ENCODE measurements at places on chromosomes 7 and 10.

GRCh38 chr10:76430061-76430645 is 998.7 kb downstream of the LRMDA start:
- no peak for DNase-seq

DNA sequence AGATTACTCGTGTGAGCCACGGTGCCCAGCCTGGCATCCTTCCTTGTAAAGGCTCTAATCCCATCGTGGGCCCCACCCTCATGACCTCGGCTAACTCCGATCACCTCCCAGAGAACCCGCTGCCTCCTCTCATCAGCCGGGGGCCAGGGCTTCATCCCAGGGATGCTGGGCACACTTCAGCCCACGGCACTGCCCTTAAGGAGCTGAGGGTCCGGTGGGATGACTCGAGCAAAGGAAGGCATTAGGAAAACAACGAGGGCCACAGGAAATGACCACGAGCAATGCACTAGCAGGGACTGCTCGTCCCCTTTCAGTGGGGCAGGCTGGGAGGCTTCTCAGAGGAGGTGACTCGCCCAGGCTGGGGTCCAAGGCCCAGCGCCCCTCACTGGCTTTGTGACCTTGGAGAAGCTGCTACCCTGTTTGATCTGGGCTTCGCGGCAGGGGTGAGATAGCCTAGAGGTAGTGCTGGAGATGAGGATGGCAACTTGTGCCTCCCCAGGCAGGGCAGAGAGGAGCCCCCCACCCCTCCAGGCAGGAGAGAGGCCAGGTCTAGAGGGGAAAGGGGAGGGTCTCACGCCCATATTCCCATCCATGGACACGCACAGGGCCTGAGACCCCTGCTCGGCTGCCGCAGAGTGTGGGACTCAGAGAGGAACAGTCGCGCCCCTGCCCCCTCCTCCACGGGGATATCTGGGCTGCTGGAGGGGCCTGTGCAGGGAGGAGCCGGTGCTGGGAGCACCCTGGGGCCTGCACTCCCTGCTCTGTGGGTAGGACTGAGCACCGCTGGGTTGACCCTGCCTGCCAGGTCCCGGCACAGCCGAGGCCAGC is 26.8 kb downstream of the ELFN1 start:
- DNase-seq, result no peak

GRCh38 chr7:24980534-24981170 is 674 bp upstream of the OSBPL3 start:
- no peak for DNase-seq

DNA sequence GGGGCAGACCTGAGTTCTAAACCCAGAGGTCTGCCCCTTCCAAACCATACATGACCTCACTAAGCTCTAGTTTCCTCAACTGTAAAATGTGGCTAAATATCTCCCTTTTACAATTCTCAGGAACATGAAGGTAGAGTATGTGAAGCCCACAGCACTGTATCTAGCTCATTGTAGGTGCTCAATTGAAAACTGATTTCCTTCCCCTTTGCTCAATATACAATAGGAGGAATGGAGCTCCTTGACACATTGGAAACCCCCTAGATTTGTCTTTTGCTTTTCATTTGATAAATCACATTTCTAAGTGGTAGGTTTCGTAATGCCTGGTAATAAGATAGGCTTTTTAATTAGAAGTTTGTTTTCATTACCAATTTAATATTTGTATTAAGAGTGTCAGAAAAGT is 153.3 kb downstream of the ARID5B start:
- no peak for DNase-seq

DNA sequence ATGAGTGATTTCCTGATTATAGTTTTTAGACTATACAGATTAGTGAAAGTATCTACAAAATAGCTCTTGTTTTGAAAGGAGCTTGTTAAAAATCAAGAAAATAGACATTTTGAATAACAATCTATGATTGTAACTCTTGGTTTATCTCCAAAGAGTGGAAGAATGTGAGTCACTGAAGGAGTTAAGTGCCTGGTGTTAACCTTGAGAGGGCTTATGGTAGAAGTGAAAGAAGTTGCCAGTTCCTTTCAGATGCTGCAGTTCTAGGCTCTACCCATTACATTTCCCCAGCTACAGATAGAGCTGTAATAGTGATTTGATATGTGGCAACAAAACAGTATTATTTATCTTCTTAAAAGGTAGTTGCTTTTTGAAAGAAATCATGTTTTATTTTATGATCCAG is 12.7 kb downstream of the NRBF2 start:
- no peak for DNase-seq

DNA sequence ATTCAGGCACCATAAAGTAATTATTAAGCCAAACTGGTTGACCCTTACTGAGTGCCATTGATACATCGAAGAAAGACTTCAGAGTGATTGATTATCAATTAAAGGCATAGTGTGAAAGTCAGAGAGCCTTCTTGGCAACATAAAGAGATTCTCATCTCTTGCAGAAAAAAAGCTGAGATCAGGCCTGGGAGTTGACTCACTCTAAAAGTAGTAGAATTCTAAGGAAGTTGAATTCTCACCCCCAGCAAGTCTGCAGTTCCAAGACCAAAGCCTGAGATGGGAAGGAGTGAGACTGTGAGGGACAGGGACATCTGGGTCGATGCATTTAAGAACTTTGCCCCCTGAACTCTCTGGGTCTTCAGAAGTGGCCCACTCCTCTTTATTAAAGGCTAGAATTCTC is 21.6 kb upstream of the ERCC6 start:
- no peak for DNase-seq

- DNase-seq, result no peak
Measured at GRCh38 chr10:26628395-26628794, 69.1 kb upstream of the PDSS1 start.

GRCh38 chr10:50605269-50605950 is 18.3 kb downstream of the SGMS1 start:
- DNase-seq, result no peak

GRCh38 chr10:63365976-63366765 is 99.6 kb downstream of the JMJD1C start:
- DNase-seq, result no peak

GRCh38 chr10:111200505-111201186 is 123.8 kb downstream of the ADRA2A start:
- DNase-seq, result no peak

DNA sequence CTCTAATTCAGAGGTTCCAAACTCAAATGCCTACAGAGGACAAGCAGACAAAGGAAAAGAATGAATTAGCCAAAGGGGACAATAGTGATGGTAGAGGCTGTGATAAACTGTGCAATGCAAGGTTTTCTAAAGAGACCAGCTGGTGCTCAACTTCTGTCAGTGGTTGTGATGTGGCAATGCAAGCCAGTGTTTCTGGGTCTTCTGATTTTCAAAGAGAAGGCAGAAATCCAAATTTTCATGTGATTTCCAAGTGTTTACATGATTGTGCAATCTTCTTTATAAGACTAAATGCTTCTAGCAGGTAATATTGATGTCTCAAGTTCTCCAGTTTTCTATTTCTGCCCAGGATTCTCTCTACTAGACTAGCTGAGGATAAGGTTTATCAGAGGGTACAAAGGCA is 135.9 kb downstream of the PCDH15 start:
- no peak for DNase-seq

- no peak for DNase-seq
Measured at GRCh38 chr10:17788646-17789045, 20.5 kb upstream of the MRC1 start.

- DNase-seq, result no peak
Measured at GRCh38 chr10:4643471-4643870, 182.5 kb upstream of the AKR1E2 start.

DNA sequence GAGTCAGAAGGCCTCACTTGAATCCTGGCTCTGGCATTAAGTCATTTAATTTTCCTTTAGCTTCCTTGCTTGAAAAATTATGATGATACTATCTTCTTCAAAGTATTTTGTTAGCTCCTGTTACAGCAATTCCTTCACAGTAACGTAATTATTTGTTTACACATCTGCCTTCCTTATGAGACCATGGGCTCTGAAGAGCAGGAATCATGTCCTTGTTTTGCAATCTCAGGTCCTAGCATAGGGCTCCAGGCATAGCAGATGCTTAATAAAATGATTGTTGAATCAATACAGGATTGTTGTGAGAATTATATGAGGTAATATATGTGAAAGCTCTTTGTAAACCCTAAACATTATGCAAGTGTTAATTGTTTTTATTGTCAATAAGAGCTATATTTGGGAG is 25.5 kb downstream of the KLHDC10 start:
- DNase-seq, result no peak

GRCh38 chr10:1107679-1108078 is 51.5 kb downstream of the WDR37 start:
- no peak for DNase-seq

DNA sequence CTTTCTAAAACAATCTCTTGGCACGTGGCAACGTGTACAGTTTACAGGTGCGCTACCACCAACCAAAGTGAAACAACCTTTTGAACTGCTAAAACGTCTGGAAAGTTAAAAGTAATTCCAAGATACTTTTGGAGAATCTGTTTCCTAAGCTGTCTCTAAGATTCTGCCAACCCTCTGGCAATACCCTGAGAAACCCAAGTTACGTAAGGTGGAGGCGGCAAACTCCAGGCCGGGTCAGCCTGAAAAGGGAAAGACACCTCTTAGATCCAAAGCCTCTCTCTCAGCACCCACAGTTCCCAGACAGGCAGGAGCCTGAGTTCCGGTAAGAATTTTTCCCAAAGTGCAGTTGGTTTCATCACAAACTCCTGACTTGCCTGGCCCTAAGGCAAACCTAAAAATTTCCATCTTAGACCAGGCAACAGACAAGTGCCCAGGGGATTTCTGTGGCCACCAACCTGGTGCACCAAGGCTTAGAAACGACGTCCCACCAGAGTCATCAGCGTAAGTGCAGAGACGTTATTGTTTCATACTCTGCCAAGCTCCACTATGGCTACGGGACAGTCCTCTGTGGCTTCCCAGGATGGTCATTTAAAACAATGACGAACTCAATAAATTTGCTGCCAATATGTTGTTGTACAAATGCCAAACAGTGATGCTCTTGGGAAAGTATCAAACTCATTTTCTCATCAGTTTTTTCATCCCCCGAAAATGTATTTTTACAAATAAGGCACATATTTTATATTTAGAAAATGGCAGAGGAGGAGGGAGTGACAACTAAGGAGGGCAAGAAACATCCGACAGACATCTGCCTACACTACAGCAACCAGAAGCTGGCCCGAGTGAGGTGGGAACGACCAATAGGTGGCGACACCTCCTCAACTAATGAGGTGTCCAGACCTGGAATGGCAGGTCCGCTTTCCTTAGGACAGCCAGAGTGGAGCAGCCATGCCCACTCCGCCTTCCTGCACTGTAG is 205.8 kb upstream of the FRMD4A start:
- no peak for DNase-seq

DNA sequence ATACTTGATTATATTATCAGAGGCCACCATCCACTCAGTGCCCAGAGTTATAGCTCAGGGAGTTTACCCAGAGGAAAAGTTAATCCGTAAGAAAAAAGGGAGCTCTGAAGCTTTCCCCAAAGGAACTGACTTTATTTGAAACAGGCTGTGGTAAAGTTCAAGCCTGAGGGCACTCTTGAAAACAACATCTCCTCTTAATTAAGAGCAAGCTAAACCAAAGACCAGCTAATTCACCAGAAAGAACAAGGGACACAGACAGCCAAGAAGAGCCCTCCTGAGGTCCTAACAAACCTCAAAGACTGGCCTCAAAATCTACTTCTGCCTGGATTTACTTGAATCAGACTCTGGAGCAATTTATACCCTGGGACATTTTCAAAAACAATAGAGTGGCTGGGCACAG is 159.6 kb upstream of the CHST15 start:
- DNase-seq, result no peak

DNA sequence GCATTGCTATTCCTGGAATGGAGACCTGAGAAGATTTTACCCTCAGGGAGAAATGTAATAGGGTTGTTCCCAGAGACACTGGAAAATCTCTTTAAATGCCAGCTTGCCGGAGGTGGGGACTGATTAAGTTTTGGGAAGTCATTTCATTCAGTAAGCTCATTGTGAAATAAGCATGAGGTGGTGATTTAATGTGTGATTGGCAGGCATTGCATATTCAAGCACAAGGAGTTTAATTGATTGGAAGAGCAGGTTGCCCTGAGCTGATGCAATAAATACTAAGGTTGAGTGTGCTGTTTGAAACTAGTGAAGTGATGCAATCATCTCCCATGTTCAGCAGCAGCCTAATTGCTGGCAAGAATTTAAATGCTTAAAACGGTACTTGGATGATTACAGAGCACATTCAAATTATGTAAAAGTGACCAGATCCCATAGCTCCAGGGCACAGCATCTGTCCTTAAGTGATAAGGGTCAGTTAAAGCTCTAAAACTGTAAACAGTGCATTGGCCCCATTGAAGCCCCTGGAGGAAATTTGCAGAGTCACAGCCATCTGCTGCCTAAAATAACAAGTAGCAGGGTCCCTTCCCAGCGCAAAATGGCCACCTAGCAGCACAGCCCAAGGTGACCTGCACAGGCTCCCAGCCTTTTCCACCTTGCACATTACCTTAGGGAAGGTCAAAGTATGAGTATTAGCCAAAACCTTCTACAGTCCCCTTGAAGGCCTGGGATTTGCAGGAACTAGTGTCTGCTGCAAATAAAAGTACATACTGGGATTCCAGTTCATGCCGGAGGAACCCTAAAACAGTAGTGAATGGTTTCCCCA is 92.1 kb downstream of the CCDC71L start:
- DNase-seq, result no peak

DNA sequence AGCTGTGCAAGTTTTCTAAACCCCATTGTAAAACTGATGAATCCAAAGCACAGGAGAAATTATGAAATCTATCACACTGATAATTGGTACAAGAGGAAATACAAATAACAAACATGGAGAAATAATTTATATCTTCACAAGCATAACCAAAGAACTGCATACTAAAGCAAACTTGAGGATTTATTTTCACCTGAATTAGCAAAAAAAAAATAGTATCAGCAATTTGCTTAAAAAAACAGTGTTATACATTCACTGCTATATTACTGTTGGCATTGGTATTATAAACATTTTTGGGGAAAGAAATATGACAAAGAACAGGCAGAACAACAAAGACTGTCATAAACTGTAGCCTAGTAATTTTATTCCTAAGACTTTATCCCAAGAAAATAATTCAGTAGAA is 230.8 kb upstream of the NRP1 start:
- no peak for DNase-seq

- DNase-seq, result no peak
Measured at GRCh38 chr10:63683223-63683622, 162.0 kb downstream of the REEP3 start.

DNA sequence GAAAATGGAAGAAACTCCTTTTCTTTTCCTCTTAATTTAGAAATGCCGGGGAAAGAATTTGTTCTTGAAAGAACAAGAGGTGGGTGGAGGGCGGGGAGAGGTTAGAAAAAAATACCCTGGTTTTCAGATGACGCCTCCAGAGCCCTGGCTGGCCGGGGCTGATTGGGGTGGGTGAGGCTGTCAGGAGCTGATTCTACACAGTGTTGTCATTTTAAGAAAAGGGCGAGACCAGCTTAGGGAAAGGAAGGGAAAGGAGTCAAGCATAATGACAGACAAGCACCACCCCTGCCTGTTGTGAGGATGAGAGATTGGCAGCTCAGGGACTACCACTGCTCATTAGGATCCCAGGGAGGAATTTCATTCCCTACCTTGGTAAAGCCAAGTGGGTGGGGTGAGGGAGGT is 9.9 kb upstream of the FAM180A start:
- no peak for DNase-seq

GRCh38 chr7:28378574-28379149 is 33.7 kb upstream of the CREB5 start:
- no peak for DNase-seq

Data from osteocyte (in vitro differentiated cells).